T-helper 2 cell (primary cell): ENCODE measurements at places on chromosomes 2 and 18.
A peak's percentile ranks its signal among the peaks of the same experiment; 100 is the strongest.

DNA sequence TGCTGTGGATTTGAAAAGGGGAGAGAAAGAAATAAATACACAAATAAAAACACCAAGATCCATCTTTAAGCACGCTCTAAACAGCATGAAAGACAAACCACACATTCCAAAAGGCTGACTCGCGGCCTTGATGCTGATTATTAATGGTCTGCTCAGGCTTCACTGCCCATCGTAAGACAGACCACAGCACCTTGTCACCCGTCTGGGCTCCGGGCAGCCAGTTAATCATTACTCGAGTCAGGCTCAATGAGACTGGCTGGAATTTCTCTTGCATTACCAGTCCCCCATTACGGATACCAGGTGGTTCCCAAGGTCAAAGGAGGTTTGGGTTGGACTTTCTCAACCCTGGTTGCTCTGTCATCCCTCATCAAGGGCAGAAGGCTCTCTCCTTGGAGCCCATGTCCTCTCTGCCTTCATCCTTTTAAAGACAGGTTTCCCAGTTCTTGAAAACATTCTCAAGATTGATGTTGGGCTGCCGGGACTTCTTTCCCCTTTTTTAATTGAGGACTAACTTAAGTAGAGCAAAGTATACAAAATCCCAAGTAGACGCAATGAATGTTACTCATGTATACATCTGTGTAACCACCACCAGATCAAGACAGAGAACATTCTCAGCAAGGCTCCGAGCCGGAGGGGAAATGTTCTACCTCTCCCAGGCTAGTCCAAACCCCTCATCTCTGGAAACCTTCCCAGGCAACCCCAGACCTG lies 8.1 kb downstream of the SMAD7 start:
- DNase-seq: no peak

GRCh38 chr2:162492225-162492624 lies 148.3 kb downstream of the GCA start:
- no peak for DNase-seq

DNA sequence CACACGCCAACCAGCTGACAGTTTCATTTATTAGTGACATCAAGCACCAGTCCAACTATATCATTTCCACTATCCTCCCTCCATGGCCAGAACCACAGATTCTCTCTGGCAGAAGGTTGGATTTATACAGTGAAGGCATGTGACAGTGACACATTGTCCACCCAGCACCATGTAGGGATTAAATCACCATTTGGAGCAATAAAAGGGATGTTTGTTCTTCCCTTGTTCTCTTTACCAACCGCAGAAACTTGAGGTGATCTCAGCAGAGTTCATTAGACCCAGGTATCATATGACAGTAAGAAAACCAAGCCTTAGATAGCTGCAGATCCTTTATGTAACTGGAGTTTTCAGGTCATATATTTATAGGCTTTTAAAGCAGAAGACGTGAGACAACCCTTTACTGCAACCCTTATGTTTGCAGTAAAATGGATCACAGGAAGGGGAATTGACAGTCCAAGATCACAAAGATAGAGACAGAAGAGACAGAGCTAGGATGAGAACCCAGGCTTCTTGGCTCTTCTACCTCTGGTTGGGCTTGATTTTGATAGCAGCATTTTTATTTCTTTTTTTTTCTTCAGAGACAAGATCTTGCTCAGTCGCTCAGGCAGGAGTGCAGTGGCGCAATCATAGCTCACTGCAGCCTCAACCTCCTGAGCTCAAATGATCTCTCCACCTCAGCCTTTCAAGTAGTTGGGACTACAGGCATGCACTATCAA lies 80.1 kb downstream of the XDH start:
- no peak for DNase-seq

GRCh38 chr2:162243715-162244114 lies 470 bp upstream of the FAP start:
- no peak for DNase-seq

GRCh38 chr18:21701621-21702020 lies 3.0 kb downstream of the ABHD3 start:
- DNase-seq: no peak

- peak; percentile 45 for DNase-seq
These were observed 679 bp downstream of the PMAIP1 start for GRCh38 chr18:59900222-59901128.

- DNase-seq: no peak
These were observed 113.0 kb upstream of the SLC1A4 start for GRCh38 chr2:64876137-64876647.

DNA sequence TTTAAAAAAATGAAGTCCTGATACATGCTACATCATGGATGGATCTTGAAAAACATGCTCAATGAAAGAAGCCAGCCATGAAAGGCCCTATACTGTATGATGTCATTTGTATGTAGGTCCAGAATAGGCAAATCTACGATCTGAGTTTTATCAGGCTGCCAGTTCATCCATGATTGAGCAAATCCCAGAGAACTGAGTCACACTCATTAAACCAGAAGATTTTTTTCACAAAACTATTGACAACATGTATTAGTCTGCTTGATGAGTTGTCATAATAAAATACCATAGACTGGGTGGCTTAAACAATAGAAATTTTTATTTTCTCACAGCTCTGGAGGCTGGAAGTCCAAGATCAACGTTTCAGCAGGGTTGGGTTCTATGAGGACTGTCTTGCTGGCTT lies 130.7 kb downstream of the MREG start:
- no peak for DNase-seq

DNA sequence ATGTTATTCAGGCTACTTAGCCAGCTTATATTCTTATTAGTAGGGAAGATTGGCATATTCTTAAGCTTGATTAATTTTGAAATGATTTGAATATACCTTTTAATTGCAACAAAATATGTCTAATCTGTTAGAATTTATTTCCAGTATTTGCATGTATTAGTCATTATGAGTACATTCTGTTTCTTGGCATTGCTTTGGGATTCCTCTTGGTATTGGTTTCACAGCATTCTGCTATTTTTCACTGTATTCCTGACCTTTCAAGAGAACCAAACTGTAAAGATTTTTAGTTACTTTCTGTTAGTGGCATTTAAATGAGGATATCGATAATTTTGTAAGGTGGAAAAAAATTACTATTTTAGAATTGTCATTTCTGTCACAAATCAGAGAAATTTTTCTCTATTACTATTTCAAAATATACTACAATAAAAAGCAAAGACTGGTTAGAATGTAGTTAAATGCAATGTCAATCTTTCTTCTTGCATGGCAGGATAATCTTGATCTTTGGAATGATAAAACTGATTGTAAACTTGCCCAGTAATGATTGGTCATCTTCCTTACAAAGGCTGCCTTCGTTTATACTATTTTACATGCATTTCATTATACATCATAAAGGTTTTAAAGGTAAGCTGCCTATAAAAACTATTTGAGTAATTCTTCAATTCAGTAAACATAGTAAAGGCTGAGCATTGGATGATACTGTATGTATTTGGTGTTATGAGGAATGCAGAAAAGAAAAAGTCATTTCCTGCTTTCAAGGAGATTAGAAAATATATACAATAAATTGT lies 86.1 kb downstream of the SLC4A10 start:
- DNase-seq: no peak

GRCh38 chr2:195562570-195563566 lies 94.2 kb upstream of the SLC39A10 start:
- DNase-seq: no peak

DNA sequence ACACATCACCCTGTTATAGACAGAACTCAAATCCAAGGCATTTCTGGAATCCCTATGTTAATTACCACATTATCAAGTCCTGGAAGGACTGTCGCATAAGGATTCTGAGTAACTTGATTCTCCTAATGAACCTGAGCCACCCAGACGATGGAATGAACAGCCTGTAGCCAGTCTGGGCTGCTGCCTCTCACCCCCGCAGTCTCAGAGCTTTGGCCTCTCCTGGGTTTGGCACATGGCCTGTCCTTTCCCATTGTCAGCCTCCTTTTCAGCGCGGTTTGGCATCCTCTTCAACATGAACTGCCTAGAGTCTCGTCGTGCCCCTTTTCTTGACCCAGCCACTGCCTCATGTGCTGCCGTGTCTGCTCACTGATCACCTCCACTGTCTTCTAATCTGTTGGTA lies 147.6 kb downstream of the SLC8A1 start:
- DNase-seq: no peak

- no peak for DNase-seq
These were observed 63.5 kb downstream of the ANKRD44 start for GRCh38 chr2:197247083-197247482.

DNA sequence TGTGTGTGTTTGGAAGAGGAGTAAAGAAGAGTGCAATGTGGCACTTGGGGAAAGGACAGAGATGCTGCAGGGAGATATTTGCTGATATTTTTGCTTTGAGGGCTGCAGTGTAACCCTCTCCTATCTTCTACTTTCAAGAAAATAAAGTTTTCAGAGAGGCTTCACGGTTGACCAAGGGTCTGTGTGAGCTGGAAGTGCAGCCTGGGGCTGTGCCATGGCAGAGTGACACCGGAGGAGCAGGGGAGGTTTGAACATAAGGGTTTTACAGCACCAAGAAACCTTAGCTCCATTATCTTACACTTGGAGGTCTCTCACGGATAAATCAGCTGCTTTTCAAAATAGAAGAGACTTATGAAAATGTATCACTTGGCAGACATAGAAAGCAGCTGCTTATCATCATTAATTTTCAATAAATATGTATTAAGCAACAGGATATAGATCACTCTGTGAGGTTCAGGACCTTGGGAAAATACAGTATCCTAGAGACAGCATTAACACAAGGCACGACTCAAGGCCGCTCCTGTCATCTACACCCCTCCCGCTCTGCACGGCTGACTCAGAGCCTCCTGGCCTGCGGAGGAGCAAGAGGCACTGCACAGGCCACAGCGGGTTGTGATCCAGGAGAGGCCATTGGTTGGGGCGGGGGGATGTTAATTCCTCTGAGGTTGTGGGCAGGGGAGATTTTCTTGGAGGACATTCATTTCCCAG lies 127.8 kb downstream of the COPS8 start:
- no peak for DNase-seq

GRCh38 chr18:36316246-36316645 lies 18.7 kb downstream of the FHOD3 start:
- DNase-seq: no peak

DNA sequence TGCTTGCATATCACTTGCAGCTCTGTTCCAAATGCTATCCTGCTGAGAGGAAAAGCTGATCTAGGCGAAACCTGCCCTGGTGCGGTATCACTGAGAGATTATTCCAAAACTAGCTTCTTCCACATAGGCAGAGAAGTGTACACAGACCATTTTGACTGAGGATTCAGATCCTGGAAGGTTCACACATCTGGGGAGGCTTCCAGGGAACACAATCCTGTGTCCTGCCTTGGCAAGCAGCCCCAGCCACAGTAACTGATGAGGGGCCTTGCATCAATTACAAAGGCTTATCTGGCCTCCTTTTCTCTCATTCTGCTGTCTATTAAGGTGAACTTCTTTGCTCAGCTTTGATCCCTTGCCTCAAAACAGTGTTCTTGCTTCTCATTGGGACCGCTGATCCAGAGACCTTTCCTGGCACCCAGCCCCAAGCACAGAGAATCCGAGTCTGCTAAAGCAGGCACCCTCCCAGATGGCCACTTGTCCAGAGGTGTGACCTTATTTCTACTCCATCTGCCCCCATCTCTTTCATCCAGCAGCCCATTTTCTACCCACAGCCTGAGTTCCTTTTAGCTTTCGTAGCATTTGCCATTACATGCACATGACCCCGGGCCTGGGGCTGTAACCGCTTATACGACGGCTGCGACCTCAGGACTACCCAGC lies 52.3 kb upstream of the ZFP36L2 start:
- no peak for DNase-seq

DNA sequence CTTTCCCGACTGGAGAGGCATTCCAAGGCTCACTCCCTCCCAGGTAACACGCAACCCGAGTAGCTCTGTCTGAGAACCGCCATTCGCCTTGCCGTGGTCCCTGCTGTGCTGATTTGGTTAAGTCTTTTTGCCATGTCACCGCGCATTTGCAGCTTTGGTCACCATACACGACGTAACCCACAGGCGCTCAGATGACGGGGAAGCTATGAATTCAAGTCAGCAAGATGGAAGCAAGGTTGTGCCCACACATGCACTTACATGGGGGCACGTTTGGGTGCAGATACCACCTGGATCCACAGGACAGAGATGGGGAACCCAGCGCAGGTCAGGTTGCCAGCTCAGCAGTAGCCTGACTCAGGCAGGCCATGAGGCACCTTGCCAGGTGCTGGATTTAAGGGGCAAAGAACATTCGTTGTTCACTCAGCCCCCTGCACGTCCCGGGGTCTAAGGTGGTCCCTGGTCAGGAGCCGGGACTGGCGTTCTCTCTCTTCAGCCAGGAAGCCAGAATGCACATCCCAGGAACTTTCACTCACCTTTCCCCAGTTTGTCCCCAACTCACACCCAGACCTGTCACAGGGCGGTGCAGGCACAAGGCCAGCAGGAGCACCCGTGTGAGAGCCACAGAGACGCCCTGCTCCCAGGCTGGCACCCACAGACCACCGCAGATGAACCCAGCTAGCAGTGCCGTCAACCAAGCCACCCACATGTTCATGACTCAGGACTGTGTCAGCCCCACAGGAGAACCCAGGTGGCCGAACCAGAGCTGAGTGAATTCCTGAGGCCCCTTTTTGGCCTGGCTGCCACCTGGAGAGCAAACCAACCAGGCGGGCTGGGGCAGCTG lies 19.9 kb downstream of the SNED1 start:
- no peak for DNase-seq

DNA sequence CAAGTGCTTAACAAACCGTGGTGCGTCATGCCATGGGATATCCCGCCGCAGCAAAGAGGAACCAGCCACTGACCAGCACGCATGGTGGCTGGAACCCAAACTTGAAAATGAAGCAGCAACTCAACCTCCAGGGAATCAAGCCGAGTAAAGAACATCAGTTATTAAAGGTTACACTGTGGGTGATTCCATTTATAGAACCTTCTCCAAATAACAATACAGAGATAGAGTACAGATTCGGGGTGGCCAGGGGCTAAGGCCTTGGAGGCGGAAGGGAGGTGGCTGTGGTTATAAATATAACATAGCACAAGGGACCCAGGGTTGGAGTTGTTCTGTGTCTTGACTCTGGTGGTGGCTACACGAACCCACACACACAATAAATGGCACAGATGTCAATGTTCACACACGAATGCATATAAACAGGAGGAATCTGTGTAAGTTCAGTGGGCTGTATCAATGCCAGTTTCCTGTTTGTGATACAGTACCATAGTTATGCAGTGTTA lies 123.1 kb downstream of the EIPR1 start:
- no peak for DNase-seq

GRCh38 chr18:35189510-35189909 lies 51.3 kb upstream of the ZNF397 start:
- DNase-seq: no peak

DNA sequence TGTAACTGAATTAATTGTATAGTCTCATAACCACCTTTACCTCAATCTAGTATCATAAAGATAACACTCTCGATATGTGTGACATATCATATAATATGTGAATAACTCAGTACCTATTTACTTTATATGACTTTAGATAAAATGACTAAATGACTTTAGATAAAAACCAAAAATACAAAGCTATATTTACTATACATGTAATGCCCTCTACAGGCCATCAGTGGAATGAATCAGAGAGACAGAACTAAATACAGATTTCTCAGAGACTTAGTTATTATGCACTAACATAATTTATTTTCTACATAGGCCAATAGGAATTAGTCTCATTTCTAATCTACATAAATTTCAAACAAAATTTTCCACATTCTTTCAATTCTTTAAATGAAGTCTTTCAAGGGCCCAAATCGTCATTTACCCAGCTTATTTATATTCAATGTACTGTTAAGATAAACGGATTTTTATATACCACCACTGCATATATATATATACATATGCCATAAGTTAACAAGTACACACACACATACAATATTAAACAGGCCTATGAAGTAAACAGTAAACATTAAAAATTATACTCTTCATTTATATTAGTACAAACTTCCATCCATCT lies 219.9 kb downstream of the EXOC6B start:
- no peak for DNase-seq
